ENCODE measurements at places on chromosomes 7 and 10.

DNA sequence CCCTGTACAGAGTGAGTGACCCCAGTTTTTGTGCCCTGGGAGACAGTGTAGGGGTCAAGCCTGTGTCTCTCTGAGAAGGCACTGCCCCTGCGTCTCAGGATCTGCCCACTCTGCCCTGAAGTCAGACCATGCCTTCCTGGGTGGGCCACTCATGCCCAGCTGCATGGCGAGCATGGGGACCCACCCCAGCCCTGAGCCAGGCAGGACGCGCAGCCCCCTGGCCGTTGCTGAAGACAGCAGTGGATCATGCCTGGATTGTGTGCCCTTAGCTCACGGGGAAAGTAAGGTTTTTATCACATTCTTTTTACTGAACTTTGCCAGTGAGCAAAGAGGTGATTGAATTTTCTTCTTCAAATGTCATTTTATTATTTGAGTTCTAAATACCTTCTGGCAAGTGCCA, 66.2 kb downstream of the WDR37 start:
- DNase-seq = no peak

- DNase-seq = no peak
Observed at GRCh38 chr7:130814778-130815335, 80.8 kb upstream of the KLF14 start.

GRCh38 chr10:30359373-30360206, 10.5 kb upstream of the MTPAP start:
- no peak for DNase-seq

DNA sequence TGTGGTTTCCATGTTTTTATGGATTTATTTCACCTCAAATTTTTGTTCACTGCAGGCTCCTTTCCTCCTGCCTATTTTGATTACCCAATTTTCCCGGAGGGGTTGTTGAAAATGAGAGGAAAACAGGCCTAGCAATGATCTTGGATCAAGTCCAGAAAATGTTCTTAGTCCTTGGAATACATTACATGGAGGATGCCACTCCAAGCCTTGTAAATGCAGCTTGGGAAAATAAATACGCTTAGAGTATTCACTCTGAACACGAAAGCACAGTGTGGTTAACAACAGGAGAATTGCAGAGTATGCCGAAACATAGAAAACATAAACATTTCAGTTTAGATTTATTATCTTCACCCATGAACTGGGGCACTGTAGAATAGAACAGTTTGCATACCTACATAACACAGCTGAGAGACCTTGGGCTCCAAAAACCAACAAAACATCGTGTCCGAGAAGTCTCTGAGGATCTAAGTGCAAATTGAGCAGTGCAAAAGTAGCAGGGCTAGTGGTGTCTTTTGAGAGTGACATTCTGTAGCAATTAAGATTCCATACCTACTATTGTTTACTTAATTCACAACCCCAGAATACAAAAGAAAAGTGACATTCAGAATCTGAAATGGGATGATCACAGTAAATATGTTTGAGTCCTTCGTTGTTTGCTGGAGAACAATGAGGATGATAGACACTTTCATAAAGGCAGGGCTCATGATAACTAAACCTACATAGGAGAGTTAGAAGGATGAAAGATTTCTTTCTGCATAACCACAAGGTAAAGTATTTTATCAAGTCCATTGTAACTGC, 7.6 kb upstream of the CD36 start:
- DNase-seq = peak; percentile 77

GRCh38 chr7:45979275-45980180, 58.5 kb upstream of the IGFBP3 start:
- no peak for DNase-seq

DNA sequence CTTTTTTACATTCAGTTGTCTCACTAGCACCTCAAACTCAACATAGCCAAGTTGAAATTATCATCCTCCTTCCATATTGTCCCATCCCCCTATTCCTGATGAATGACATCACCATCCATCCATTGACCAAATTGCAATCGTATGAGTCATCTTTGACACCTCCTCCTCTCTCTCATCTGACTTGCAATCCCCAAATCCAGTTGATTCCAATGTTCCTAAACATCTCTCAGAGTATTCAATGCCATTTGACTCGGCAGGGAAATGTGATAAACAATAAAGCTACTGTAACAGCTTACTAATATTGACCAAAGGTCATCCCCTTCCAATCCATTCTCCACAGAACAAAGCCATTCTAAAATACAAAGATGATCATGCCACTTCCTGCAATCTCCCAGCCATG, 1047.8 kb downstream of the NRG3 start:
- DNase-seq = no peak

GRCh38 chr7:135682191-135682590, 19.9 kb downstream of the STMP1 start:
- DNase-seq = no peak

GRCh38 chr7:21507627-21508343, 35.1 kb upstream of the DNAH11 start:
- DNase-seq = peak; percentile 20
